ENCODE measurements at places on chromosomes 3 and 15. TPM values are rescaled to one million over a fixed set of nuclear protein-coding genes. Genes with fewer than 3 reads are reported as not detected.

DNA sequence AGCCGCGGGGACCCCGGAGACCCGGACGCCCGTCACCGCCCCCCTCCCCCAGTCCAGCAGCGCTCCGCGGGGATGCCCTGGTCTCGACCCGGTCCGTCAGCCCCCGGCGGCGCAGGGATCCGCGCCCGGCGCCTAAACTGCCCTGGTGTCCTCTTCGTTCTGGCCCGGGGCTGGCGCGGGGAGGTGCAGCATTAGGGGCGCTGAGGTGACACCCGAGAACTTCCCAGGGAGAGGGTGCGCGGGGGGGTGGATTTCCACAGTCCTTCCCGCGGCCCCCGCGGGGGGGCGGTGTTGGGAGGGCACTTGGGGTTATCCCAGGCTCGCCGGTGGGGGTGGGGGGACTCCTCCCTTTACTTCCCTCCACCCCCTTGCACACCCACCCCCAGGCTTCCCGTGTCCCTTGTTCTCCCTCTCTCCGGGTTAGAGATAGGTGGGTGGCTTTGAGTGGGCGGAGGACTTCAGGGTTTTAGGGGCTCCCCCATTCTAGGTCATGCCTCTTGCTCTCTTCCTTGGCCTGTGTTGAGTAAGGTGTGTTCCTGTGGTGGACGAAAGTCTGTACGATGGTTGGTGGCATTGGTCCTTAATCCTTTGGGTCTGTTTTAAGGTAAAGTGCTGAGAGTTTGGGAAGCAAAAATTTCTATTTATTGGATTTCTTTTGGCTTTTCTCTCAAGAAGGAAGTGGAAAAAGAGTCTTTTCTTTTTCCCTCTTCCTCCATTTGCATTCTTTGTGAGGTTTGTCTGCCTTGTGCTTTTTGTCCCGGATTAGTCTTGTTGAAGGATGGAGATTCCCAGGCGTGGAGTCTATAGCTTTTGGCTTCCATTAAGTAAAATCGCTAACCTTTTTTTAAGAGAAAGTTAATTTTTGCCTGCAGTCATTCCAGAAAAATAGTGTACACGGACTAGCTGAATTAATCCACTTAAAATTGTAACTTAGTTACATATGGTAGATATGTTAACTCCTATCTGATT, 811 bp downstream of the SKIL start:
- peak; percentile 55 for DNase-seq

DNA sequence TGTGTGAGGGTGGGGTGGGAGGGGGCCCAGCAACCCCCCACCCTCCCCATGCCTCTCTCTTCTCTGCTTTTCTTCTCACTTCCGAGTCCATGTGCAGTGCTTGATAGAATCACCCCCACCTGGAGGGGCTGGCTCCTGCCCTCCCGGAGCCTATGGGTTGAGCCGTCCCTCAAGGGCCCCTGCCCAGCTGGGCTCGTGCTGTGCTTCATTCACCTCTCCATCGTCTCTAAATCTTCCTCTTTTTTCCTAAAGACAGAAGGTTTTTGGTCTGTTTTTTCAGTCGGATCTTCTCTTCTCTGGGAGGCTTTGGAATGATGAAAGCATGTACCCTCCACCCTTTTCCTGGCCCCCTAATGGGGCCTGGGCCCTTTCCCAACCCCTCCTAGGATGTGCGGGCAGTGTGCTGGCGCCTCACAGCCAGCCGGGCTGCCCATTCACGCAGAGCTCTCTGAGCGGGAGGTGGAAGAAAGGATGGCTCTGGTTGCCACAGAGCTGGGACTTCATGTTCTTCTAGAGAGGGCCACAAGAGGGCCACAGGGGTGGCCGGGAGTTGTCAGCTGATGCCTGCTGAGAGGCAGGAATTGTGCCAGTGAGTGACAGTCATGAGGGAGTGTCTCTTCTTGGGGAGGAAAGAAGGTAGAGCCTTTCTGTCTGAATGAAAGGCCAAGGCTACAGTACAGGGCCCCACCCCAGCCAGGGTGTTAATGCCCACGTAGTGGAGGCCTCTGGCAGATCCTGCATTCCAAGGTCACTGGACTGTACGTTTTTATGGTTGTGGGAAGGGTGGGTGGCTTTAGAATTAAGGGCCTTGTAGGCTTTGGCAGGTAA, 8.1 kb downstream of the FAM131A start:
- DNase-seq: no peak

GRCh38 chr3:110405830-110406585, 665.6 kb upstream of the NECTIN3 start:
- no peak for DNase-seq

- no peak for DNase-seq
Observed at GRCh38 chr3:177294221-177294620, 96.9 kb upstream of the TBL1XR1 start.

- DNase-seq: no peak
Observed at GRCh38 chr3:169602482-169602881, 61.0 kb downstream of the MECOM start.

GRCh38 chr15:49415149-49415548, 7.9 kb upstream of the FGF7 start:
- DNase-seq: no peak

- DNase-seq: no peak
Observed at GRCh38 chr3:21672303-21672702, 78.7 kb downstream of the ZNF385D start.

DNA sequence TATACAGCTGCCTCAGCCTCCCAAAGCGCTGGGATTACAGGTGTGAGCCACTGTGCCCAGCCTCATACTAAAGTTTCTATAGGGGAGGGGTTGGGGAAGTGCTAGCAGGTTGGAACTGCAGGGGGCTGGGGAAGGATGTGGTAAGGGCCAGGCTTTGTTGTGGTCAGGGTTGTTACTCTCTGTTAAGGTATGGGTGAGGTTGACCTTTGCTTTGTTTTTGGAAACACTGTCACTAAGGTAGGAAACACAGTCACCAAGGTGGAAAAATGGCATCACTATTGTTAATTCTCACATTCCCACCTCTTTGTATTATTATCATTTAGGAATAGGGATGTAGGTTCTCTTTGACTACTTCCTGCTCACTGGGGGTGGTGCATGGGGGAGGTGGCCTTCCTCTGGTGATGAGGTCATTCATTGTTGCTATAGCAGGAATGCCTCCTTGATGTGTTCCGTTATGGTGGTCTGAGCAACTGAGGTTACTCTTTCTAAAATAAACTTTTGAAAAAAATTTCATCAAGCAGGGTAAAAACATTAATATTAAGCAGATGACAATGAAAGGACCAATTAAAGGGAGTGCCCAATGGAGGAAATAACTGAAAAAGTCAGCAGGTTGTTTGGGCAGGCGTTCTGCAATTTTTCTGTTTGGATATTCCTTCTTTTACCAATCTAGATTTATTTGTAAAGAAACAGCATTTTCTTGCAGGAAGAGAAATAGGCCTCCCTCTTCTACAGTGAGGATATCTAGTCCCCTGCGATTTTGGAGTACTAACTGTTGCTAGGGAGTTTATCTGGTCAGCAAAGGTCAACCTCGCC, 150.5 kb downstream of the WDR76 start:
- no peak for DNase-seq

Gene ADAMTSL3
- polyA plus RNA-seq: 5.4 TPM

- DNase-seq: no peak
Observed at GRCh38 chr3:117793622-117794265, 1084.2 kb downstream of the TUSC7 start.

Gene ZKSCAN7
- 19.1 TPM for polyA plus RNA-seq
